ENCODE measurements at places on chromosomes 2 and 18.

DNA sequence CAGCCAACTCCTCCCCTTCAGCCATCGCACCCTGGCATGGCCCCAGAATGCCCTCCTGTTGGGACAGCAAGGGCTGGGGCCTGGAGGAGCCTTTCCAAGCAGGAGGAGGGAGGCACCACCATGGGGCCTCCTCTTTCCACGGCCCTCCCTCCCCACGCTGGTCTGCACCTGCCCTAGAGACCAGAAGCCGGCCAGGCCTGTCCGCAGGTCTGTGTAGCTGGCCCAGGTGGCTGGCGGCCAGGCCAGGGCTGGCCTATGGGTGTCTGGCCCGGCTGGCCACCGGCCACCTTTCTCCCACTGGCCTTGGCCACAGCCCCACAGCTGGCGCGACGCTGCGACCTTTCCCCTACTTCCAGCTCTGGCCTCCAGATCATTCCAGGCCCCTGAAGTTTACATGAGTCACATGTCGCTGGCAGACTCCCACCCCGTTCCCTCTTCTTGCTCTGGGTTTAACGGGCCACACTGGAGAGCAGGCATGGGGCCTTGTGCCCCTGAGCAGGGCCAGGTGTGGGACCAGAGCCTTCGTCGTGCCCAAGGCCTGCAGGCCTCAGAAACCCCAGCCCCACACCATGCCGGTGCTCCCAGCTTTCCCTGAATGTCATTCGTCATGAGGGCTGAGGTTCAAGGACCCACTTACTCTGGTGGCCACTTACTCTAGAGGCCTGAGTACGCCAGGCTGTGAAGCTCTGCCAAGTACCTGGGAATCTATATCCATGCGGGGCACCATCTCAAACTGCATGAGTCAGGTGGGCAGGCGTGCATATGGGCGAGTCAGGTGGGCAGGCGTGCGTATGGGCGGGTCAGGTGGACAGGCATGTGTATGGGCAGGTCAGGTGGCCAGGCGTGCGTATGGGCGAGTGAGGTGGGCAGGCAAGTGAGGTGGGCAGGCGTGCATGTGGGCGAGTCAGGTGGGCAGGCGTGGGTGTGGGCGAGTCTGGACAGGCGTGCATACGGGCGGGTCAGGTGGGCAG, 33.3 kb upstream of the KLF11 start:
- DNase-seq, result no peak

GRCh38 chr2:157339965-157340655, 14.5 kb upstream of the ERMN start:
- no peak for DNase-seq

DNA sequence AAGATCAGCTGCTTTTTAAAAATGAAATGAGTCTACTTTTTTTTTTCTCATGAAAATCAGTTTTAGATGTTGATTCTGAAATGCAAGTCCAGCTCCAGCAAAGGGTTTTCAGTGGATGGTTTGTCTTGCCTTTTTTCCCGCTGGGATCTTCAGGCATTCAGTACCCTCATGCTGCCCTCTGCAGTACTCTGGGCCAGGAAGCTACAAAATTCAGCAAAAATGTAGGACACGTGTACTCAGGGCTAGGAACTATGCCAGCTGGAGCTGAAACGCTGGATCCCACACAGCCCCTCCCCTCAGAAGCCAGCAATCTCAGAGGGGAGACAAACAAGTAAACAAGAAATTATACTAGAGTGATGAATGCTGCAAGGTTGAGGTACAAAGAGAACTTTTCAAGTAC, 97.3 kb downstream of the MMADHC start:
- DNase-seq, result no peak

DNA sequence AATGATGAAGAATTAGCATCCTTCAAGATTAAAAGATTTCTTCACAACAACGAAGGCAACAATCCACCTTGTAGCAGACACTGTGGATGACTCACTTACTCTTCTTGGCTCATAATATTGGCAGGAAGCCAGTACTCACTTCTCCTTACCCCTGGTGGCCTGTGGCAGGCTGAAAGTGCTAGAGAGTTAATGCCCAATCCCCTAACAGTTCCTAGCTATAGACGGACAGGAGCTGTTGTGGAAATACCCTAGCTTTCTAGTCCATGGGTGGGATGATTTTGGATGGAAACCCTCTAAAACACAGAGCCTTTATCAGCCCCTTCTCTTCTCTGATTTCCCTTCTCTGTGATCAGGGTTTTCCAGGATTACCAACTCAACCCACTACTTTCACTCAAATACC, 128.6 kb upstream of the NYAP2 start:
- DNase-seq, result peak; percentile 28

GRCh38 chr2:85779641-85780315, 26.0 kb downstream of the ATOH8 start:
- DNase-seq, result no peak

DNA sequence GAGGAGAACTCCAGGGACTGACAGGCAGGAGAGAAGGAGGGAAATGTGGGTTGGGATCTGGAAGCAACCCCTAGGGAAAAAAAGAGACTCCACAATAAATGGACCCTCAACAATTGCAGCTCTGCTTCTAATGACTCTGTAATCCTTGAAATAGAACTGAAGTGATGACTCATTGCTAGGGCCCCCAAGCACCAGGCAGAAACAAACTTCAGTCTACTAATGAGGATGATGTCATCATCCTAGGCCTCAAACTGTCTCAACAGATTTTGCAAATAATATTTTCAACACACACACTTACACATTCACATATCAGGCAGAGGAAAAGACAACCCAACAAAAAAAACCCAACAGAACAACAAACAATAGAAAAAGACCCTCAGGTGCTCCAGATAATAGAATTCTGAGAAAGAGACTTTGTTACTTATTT, 143.3 kb downstream of the HDAC4 start:
- no peak for DNase-seq

GRCh38 chr2:172571245-172571644, 15.4 kb downstream of the PDK1 start:
- no peak for DNase-seq

GRCh38 chr2:11310212-11310611, 34.2 kb downstream of the ROCK2 start:
- DNase-seq, result no peak

DNA sequence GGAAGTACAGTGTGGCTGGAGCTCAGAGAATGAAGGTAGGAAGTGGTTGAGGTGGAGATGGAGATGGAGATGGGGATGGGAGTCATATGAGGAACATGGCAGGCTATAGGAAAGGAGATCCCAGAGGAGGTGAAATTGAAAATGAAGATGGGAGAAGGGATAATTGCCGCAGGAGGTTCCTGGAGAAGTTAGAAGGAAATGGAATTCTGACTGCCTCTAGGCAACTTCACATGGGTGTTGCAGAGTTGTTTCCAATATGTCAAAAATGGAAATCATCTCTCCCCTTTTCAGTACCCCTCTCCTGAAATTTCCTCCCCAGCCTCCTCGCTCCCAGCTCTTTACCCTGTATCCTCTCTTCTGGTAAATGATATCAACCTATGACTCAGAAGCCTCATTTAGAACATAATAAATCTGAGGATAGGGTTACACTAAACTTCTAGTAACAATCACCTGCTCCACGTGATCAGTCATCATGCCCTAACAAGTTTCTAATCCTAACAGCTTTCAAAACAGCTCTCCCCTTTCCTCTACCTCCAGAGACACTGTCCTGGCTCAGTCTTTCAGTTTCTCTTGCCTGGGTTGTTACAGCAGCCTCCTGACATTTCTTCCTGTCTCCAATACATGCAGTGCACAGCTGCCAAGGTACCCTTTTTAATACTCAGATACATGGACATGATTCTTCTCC, 201.9 kb upstream of the RBMS1 start:
- DNase-seq, result peak; percentile 72

Measured in NCI-H1105 (cell line).